ENCODE measurements at places on chromosomes 11 and 22.

- no peak for DNase-seq
Measured at GRCh38 chr11:44597358-44598012, 32.0 kb downstream of the CD82 start.

DNA sequence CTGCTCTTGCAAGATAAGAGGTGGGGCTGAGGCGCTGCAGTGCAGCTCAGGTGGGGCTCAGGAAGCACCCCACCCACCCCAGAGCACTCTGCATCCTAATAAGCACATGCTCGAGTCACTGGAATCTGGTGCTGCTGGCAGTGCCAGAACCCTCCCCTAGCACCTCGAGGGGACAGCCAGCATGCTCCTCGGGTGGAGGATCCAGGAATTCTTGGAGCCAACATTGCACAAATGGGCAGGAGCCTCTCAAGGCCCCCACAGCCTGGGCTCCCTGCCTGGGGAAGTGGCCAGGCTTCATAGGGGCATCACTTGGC, 27.5 kb upstream of the CABP7 start:
- DNase-seq, result no peak

- DNase-seq, result no peak
Measured at GRCh38 chr11:113201054-113201818, 113.1 kb upstream of the TTC12 start.

DNA sequence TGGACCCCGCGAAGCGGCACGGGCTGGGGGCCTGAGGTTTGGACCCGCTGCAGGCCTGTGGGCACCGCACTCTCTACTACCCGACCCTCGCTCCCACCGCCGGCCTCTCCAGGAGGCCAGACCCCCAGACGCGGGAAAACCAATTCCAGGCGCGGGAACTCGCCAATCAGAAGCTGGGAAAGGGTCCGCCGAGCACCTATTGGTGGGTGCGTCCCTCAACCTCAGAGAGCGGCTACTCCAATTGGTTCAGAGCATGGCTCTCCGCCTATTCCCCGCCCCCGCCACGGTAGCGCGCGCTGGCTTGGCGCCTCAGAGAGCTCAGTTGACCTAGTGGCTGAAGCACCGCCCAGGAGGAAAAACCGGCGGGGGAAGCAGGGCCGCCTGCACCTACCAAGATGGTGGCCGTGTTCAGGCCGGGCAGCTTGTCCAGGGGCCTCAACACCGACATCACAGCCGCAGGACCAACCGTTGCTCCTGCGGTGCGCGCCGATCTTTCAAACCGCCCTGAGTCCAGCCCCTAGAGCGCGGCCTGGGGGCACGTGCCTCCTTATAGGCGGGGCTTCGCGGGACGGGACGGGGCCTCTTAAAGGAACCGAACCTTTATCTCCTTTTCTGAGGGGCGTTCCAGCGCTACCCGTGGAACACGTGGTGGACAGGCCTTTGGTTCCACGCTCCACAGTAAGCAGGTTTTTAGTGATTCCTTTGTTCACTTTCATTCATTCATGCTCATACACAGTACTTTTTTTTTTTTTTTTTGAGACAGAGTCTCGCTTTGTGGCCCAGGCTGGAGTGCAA, at the start of gene CENPM:
CENPM (minus strand) TSS at position 524 of the 795 bp plus-strand sequence; CDS start at position 448, 76 bp downstream.
- peak; percentile 71 for DNase-seq

- DNase-seq, result no peak
Measured at GRCh38 chr11:34425867-34426266, 12.9 kb upstream of the CAT start.

GRCh38 chr11:95516786-95517185, 272.8 kb downstream of the FAM76B start:
- DNase-seq, result no peak

GRCh38 chr11:27528712-27529111, 22.1 kb upstream of the LIN7C start:
- DNase-seq, result no peak

GRCh38 chr11:2817431-2817830, 68.1 kb downstream of the CDKN1C start:
- DNase-seq, result no peak

GRCh38 chr11:89381094-89381493, 110.1 kb downstream of the NOX4 start:
- DNase-seq, result no peak

DNA sequence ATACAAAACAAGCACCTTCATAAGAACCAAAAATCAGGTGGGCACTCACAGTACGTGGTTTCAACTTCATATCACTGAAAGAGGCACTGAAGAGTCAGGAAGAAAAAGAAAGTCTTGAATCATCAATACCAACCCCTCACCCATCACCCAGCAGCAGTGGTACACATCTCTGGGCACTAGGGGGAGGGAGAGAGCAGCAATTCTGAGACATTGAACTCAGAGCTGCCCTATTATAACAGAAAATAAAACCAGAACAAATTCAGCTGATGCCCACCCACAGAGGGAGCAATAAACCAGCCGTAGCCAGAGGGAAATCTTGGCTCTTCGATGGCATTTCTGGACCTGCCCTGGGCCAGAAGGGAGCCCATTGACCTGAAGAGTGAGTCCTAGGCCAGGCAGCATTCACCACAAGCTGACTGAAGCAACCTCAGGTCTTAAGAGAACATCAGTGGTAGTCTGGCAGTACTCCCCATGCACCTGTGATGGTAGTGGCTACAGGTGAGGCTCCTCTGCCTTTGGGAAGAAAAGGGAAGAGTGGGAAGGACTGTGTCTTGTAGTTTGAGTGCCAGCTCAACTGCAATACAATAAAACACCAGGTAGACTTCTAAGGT, 42.2 kb upstream of the FAM181B start:
- DNase-seq, result no peak

GRCh38 chr11:124762105-124762623, at the start of gene ESAM:
TSS of gene ESAM (minus strand) at chr11:124762290. CDS start at chr11:124762154, 136 bp downstream.
- peak; percentile 60 for DNase-seq

DNA sequence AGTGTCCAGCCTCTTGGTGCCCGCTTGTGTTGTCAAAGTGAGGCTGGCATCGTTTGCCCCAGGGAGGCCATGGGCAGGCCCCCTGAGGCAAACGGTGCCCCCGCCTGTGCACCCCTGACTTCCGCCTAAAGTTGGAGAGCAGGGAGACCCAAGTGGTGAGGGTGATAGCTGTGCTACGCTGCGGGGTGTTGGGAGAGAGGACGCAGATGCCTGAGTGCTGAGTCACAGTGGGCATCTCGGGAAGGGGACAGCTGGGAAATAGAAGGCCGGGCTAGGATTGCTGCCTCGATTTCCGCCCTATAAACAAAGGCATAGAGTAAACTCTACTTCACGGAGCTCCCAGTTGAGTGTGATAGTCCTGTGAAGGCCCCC, 5.8 kb downstream of the GRIK4 start:
- DNase-seq, result no peak

DNA sequence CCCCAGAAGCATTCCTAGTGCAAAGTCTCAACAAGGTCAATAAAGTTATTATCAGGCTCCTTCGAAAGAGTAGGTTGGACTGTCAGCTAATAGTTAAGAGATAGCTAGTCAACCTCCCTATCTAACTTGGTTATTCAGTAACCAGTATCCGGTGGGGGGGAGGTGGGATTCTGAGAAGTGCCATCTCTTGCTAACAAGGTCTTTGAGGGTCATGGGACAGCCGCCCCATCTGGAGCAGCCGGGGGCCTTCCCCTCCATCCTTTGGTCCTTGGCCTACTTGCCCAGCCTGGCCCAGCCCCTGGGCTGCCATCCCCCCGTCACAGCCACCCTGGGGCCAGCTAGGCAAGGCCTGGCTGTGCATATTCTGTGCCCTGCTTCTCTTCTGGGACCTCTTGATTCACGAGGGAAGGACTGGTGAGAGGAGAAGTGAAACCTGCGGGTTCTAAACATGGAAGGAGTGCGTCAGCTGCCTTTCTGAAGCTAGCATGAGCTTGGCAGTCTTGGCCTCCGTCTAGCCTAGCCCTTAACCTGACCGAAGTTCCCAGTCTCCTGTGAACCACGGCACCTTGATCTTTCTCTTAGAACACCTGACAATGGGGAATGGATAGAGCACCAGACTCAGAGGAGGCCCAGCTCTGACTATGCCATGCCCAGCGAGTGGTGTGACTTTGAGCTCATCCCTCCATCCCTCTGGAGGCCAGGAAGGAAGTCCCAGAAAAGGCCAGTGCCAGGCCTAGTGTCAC, 9.3 kb downstream of the SLC37A2 start:
- DNase-seq, result no peak

DNA sequence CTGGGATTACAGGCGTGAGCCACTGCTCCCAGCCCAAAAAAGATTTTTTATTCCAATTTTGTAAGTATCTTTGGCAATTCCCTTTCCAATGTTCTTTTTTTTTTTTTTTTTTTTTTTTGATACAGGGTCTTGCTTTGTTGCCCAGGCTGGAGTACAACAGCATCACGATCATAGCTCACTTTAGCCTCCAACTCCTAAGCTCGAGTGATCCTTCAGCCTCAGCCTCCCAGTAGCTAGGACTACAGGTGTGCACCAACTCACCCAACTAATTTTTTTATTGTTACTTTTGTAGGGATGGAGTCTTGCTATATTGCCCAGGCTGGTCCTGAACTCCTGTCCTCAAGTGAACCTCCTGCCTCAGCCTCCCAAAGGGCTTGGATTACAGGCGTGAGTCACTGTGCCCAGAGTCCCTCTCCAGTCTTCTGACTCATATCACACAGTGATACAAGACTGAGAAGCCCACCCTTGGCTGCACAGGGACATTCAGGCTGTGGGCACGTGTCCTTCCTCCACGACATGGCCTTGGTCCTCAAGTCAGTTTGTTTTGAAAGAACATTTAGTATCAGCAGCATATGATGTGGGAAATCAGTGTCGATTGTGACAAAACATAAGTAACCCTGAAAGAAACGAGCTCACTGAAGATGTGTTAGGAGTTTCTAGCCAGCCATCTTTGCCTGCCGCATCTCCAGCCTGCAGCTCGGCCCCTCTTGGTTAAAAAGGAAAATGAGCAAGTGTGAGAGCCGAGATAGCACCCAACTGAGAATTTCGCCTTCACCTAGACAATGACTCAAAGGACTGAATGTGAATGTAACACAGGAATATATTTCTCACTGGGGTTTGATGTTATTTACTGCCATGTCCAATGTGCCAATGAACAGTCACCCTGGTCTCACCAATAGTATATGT, 175.5 kb downstream of the MN1 start:
- DNase-seq, result no peak

GRCh38 chr22:42364604-42365110, 67.5 kb downstream of the NFAM1 start:
- DNase-seq, result no peak

DNA sequence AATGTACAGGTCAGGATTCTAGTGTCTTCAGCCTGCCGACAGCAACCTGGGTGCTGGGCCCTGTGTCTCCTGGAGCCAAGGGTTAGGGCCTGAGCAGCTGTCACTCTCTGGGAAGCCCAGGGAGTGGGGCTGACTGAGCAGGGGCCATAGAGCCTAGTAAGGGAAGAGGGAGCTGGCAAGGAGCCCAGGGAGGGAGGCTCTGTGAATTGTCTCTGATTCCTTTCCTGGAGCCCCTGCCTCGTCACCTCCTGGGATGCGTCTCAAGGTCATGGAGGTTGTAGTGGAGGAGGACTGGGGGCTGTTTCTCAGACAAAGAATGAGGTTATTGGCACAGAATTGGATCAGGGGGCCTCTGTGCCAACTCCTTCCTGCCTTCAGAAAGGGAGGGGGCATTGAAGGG, 11.8 kb downstream of the SOX10 start:
- no peak for DNase-seq

DNA sequence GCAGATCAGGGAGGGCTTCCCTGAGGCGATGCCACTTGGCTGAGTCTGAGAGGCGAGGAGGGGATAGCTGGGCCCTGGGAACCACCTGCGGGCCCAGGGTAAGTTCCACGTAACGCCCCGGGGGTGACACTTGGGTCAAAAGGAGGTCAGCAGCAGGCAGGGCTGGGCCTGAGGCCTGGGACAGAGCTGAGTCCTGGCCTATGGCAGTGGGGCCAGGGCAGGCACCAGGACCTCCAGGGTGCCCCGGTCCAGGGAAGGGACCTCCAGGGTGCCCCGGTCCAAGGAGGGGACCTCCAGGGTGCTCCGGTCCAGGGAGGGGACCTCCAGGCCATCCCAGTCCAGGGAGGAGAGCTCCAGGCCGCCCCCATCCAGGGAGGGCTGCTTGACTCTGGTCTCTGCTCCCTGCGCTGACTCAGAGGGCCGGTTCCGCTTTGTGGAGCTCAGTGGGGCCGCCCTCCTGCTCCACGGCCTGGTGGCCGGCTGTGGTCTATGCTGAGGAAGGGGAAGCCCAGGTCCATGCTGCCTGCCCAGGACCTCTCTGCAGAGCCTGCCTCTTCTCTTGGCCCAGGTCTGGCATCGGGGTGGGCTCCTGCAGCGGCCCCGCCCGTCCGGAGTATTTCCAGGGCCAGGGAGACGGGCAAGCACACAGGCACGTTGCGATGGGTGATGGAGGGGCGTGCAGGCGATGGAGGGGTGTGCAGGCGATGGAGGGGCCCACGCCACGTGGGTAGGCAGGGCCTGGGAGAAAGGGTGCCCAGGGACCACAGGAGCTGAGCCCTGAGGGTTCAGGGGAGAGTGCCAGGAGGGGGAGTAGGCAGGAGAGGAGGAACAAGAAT, 19.5 kb upstream of the WNT7B start:
- no peak for DNase-seq

- peak; percentile 43 for DNase-seq
Measured at GRCh38 chr22:37633625-37634416, 5.6 kb upstream of the SH3BP1 start.

DNA sequence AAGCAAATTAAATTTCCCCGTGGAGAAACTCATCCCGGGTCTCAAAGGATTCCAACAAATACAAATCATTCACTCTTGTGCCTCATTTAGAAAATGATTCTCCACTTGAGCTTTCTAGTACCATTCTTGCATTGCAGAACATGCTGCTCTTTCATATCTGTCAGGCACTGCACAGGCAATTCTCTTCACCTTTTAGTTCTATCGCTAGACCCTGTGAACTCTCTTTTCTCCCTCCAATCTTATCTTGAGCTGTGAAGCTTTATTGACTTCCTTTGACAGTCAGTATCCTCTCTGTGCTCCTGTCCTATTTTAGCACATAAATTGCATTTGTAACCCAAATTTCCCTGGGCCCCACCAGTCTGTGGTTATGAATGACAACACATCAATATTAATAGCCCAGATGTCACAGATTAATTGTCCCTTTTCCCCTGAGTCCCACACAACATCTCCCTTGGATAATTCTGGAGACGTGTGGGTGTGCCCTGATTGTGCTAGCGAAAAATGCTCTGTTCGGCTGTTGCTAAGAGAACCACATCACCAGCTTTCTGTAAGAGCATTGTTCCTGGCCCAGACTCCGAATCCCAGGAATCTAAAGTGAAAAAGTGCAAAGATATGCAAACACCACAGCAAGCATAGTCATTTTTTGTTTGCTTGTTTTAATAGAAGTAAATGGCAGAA, 22.4 kb upstream of the SC5D start:
- DNase-seq, result no peak

DNA sequence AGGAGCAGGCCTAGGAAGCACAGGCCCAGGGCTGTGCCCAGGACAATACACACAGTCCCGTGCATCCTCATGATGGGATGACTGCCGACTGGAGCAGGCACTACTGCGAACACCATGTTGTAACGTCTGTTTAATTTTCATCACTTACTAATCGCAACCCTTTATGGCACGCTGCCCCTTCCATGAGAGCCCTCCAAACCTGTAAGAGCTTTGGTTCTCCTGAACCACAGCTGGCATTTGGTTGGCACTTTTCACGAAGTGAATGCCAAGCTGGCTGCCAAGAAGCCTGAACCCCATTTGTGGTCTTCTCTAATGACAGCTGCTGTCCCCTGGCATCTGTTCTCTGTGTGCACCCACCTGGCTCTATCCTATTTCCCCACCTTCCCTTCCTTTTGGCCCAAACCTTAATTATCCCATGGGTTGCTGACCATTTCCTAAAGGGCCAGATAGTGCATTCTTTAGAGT, 36.5 kb downstream of the APOL1 start:
- DNase-seq, result no peak
